ENCODE measurements at places on chromosomes 6 and 20.

DNA sequence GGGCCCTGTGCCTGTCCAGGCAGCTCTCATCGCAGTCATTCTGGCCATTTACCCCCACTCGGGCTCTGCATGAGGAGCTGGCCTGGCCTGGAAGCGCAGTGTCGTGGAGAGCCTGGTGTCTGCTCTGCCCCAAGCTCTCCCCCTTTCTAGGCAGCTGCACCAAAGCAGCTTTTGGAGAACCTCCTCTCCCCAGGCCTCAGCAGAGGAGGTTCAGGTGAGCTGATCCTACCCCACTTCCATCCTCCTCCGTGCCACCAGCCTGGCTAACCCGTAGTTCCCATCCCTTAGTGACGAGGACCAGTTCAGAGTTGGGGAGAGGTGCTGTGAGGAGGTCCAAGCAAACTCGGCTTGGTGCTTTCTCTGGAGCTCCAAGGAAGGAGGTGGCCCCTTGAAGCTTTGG is 30.5 kb upstream of the PHACTR3 start:
- no peak for DNase-seq

GRCh38 chr6:136326038-136326553 is 36.5 kb upstream of the BCLAF1 start:
- DNase-seq: no peak

DNA sequence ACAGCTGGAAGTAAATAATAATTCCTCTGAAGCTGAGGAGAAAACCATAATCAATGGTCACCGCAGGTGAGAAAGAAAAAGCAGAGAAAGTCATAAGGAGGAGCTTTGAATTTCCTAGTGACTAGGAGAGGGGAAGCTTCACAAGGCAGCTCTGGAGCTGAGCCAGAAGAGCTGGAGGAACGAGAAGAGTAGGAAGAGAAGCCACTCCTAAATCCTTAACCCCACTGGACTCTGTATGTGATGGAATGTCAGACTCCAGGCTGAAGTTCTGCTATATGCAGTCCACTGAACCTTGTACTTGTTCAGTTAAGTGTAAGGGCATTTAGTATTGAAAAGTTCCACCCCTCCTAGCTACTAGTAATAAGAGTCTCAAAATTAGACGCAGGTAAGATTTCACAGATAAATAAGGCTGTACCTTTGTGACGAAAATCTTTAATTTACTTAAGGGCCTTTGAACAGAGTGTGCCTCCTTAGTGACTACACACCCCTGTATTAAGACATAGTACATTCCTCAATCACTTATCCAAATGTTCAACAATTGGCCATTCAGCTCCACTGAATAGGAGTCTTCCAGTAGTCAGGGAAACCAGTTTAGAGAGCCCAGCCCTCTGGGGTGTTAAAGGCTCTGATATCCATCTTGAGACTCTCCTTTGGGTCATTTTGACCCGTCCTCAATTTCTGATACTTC is 71.4 kb upstream of the UFL1 start:
- DNase-seq: no peak

- DNase-seq: no peak
Observed at GRCh38 chr6:19100752-19101151, 713.6 kb downstream of the RNF144B start.

- DNase-seq: no peak
Observed at GRCh38 chr6:119296036-119297035, 53.2 kb downstream of the MAN1A1 start.

Data from stimulated activated CD4-positive, alpha-beta T cell treated with anti-CD3 and anti-CD28 coated beads, Interleukin-1b, Interleukin-23, amount 100 ng/mL, for 4 hours (primary cell).